A673 (cell line): ENCODE measurements at places on chromosomes 11 and 22.

DNA sequence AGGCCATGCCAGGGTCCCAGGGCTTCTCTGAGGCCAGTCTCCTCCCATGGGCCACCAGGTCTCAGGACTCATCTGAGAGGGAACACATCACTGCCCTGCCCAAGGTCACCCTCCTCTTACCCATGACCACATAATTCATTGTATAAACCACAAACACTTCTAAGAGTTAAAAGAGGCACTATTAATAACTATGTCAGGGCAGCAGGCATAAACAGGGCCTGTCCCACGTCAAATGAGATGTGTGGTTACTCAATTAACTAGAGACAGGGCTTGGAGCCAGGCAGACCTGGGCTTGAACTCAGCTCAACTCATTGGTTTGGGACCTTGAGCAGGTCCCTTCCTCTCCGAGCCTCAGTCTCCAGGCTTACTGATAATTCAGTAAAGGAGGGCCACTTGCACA, 33.1 kb downstream of the ARAP1 start:
- DNase-seq = no peak

- no peak for DNase-seq
These were observed 44.6 kb downstream of the C11orf91 start for GRCh38 chr11:33655842-33656600.

DNA sequence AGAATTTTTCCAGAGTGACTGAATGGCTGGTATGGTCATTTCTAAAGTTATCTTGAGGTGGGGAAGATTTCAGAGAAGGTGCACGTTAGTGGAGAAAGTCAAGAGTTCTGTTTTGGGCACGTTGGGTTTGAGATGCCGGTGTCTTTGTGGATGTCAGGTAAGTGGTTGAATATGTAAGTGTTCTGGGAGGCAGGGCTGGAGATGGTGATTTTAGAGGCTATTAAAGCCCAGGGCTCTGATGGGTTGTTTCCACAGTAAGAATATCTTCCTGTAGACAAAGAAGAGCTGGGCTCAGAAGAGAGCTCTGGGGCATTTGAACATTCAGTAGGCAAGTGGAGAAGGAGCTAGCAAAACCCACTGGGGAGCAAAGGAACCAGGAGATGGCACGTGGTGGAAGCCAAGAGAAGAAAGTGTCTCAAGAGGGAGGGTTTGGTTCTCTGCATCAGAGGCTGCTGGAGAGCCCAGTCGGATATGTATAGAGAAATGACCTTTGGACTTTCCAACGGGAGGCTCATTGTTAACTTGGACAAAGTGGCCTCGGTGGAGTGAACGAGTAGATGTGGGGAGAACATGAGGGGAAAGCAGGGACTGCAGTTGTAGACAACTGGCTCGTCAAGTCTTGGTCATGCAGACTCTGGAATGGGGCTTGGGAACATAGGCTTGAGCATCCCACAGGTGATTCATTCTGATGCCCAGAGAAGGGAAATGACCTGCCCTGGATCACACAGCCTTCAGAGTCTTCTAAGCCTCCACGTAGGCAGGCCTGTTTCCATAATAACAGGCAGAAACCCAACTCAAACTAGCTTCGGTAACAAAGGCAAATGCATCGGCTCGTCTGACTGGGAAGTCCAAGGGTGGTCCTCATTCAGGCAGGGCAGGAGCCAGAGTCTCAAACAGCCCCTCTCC, 98.4 kb upstream of the PARVA start:
- DNase-seq = no peak

GRCh38 chr22:19612866-19613572, 88.8 kb upstream of the CLDN5 start:
- DNase-seq = no peak

DNA sequence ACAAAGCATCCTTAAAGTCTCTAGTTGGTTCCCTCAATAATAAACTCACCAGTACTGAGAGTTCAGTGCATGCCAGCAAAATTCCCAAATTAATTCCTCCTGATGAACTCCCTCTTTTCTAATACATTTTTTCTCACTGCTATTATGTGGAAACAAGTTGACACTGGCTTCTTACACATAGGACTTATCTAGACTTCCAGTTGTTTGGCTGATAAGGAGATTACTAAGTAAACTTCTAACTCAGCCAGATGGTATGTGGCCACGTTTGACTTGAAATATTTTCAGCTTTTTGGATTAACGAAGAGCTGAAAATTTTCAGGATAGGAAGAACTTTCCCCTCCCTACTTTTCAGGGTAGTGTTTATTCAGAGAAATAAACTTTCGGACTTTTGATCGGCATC, 1154.2 kb upstream of the TENM4 start:
- no peak for DNase-seq

DNA sequence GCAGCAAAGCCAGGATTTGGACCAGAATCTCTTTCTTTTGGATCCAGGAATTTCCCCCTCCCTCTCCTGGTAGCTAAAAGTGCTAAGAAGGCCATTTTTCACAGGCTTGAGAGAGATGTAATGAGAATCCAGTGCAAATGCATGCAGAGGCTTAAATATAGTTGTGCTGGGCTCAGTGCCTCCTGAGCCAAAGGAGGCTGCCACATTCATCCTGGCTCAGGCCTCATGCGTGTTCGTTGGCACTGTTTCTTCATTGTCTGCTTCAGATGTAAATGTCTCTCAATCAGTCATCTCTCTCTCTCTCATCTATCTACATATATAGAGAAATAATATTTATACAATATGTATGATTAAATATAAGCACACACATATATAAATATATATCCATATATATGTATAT, 83.6 kb downstream of the INSC start:
- no peak for DNase-seq

DNA sequence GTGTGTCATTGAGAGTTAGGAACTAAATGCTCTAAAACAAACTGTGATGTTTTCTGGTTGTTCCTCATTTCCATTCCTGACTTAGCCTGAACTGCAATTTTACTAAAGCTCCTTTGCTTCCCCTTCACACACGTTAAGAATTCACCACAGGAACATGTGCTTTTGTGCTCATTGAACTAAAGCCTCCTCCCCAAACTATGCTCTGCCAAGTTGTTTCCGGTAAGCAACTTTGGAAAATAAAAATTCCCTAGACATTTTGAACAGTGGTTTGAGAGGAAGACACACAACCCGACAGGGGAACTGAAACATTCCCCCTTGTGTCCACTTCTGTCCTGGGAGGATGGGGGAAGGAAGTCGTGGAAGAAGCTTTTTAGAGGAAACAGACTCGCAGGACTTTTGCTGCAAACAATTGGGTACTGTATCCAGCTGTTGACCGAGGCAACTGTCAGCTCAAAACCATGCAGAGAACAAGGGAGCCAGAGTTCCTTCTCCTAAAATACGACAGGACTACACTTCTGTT, 66.9 kb downstream of the GAB2 start:
- peak; percentile 79 for DNase-seq

- peak; percentile 65 for DNase-seq
These were observed 1074.9 kb downstream of the FAM181B start for GRCh38 chr11:81658722-81659121.

DNA sequence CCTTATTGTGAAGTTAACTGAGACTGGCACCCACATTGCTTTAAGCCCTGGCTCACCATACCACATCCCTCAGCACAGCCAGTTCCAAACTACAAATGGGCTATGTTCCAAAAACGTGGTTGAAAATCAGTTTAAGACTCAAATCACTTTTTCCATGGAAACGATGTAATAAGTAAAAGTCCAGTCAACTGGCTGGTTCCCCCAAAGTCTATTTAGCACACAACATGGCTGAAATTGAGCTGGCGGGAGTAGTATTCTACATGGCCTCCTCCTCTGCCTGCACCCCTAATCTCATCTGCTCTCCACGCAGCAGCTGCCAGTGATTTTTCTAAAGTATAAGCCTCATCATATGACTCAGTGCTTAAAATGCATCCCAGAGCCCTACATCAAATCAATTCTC, 40.9 kb upstream of the BIRC3 start:
- DNase-seq = no peak

GRCh38 chr11:111393096-111393495, 14.0 kb upstream of the POU2AF1 start:
- no peak for DNase-seq

- DNase-seq = peak; percentile 87
These were observed 18.5 kb downstream of the FIBIN start for GRCh38 chr11:27012234-27012921.

DNA sequence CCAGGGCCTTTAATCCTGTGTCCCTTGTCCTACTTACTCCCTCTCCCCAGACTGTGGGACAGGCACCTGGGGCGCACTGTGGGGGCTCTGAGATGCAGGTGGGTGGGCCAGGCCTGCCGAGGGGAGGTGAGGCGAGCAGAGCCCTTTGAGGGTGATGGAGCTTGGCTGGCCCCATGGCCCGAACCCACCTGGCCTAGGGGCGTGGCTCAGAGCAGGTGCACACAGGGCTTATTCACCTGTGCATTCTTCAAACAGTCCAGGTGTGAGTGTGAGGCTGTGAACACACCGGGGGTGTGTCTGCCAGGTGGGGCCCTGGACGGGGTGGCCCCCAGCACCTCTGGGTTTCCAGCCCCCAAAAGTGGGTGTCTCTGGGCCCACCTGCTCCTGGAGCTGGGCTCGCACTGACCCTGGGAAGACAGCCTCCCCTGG, 9.0 kb upstream of the MUC5AC start:
- DNase-seq = no peak

- no peak for DNase-seq
These were observed 62.2 kb downstream of the PARVA start for GRCh38 chr11:12439615-12440014.

DNA sequence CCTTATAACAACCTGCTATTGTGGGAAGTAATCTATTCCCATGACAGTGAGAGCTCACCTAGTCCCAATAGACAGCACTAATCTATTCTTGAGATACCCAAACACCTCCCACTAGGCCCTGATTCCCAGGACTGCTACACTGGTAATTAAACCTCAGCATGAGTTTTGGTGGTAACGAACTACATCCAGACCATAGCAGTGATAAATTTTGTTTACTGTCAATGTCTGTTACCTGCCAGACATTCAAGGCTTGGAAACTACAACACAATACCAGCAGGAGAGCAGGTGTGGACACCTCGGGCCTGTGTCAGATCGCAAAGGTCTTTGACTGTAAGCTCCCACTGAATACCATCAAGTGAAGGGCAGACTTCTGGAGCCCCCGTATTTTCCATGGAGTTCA, 187.1 kb downstream of the ARHGAP42 start:
- no peak for DNase-seq

DNA sequence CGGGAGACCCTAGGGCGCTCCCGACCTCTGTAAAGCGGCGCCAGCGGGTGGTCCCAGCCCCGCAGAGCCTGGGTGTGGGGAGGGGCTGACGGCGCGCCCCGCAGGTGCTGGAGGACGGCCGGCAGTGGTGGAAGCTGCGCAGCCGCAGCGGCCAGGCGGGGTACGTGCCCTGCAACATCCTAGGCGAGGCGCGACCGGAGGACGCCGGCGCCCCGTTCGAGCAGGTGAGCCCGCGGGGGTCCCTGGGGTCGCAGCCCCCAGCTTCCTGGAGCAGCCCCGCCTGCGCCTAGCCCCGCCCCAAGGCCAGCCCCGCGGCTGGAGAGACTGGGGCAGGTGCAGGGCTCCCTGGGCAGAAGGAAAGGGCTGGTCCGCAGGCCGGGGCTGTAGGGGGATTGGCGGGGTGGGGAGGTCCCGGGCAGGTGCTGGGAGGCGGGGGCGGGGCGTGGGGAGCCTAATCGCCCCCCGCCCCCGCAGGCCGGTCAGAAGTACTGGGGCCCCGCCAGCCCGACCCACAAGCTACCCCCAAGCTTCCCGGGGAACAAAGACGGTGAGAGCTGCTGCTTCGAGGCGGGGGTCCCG, 19.7 kb downstream of the EPS8L2 start:
- no peak for DNase-seq

- no peak for DNase-seq
These were observed 61.3 kb upstream of the CHORDC1 start for GRCh38 chr11:90284171-90284570.

- no peak for DNase-seq
These were observed 110.7 kb upstream of the CTSC start for GRCh38 chr11:88448131-88448670.

- no peak for DNase-seq
These were observed 245.5 kb downstream of the BRD1 start for GRCh38 chr22:49582181-49582580.

DNA sequence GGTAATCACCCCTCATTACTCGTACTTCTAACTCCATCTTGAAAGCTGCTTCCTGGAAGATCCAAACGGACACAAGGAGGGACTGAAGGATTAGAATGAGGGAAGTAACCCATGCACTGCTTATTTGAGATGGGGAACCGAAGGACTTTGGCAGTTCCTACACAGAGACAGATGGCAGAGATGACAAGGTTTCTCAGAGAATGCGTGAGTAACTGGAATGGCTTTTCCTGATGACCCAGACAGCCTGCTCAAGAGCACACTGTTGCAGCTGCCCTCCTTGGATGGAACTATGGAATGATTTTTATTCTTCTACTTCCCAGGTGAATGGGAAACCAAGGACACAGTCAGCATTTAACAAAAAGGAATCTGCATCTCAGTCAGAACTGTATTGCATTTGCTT, 7.3 kb downstream of the KCNJ11 start:
- DNase-seq = no peak

GRCh38 chr22:40818192-40818746, 877 bp downstream of the SLC25A17 start:
- DNase-seq = no peak

DNA sequence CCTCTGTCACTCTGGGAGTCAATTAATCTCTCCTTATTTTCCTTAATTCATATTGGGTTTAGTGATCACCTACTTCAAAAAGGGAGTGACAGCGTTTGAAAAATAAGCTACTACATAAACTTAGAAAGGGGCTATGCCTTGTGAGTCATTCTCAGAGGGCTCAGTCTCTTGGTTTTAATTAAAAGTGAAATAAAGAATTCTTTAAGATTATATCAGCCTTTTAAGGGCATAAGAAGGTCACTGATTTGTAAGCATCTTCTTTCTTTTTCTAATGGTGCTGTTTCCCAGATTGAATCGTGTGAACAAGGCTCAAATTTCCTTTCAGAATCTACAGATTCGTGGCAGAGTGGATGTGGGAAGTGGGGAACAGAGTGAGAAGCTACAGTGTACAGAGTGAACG, 636.2 kb upstream of the CCDC90B start:
- DNase-seq = no peak

- DNase-seq = no peak
These were observed 131.7 kb downstream of the MICAL2 start for GRCh38 chr11:12241971-12242672.

DNA sequence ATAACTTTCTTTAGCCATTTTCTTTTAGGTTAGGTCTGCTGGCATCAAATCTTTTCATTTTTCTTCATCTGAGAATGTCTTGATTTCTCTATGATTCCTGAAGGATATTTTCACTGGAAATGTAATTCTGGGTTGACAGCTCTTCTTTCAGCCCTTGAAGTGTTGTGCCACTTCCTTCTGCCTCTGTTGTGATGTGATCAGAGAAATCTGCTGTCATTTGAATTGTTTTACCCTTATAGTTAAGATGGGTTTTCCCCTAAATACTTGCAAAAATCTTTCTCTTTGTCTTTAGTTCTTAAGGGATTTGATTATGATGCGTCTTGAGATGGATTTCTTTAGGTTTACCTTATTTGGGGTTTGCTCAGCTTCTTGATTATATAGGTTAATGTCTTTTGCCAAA, 23.0 kb downstream of the USP47 start:
- DNase-seq = no peak

GRCh38 chr11:116310698-116311097, 462.1 kb downstream of the BUD13 start:
- no peak for DNase-seq

GRCh38 chr22:40345271-40345670, 1.0 kb upstream of the ADSL start:
- DNase-seq = peak; percentile 19
